Upper lobe of right lung (tissue), 1 donor: ENCODE measurements at places on chromosomes 7 and 10.

DNA sequence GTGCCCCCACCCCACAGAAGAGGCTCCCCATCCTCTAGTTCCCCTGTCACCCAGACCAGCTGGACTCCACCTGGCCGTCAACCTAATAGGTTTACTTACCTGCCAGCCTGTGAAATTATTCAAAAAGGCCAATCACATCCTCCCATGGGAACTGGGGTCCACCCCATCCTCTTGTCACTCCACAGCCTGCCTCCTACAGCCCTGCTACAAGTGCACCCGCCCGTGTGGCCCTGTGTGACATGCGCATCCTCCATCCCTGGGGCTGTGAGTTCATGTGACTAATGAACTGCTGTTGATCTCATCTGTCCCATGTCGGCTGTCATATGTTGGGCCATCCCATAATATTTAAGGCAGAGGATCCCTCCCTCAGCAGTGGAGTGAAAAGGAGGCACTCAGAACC, 39.4 kb downstream of the AOC1 start:
- DNase-seq = no peak

- no peak for DNase-seq
These were observed 576.7 kb upstream of the POT1 start for GRCh38 chr7:125506331-125506730.

DNA sequence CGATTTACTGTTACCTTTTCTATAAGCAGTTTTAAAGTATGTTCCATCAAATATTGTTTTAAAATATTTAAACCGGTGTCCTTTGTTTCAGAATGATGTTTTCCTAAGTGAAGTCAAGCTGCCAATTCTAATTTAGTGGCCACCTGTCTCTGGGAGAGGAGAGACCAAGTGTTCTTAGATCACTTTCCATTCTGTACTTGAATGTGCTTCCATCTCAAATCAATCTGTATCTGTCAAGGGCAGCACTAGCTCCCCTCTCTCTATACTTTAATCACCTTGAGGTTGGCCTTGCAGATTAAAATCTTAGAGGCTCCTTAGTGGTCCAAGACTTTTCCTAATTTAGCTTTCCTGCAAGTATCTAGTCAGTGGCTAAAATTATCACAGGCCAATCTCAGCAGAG, 49.6 kb downstream of the LGI1 start:
- DNase-seq = no peak

DNA sequence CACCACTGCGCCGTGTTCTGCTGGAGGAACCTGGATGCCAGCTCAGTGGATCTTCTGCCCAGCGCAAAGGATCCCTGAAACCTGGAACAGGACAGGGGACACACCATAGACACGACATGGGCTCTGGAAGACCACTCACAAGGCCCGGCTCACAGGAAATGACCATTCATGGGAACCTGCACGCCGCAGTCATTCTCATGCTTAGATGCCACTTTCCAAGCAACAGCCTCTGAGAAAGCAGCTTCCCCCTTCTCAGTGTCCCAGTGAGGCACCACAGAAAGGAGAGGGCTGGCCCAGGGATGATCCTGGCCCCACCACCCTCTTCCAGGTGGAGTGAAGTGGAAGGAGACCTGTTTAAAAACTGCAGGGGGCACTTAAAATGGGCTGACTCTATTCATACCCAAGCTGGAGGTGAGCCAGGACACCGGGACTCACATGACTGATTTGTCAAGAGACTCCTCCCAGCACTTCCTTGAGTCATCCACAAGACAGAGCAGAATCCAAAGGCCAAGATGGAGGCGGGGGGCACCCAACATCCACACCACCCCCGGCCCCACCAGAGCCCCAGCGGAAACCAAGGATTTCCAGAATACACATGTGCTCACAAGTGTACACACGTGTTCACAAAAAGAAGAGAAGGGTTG, 11.2 kb downstream of the CTBP2 start:
- DNase-seq = no peak

DNA sequence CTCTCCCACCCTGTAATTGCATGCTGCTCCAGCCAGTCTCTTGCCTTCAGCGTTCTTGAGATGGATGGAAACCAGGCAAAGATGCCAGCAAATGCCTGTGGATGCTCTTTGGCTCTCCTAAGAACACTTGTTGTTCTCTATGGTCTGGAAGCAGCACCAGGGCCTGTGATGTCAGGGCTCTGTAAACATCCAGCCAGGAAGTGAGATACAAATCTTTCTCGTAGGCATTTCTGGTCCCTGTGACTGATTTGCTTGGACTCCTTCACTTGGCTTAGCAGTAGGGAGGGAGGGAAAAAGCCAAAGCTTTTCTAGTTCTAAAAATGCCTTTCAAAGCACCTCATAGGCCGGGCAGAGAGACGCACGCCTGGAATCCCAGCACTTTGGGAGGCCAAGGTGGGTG, 201.3 kb downstream of the REEP3 start:
- DNase-seq = no peak

- DNase-seq = no peak
These were observed 514.2 kb downstream of the TFEC start for GRCh38 chr7:115516341-115516740.
